ENCODE measurements at places on chromosomes 11 and 22. TPM values are rescaled to one million over a fixed set of nuclear protein-coding genes. Genes with fewer than 3 reads are reported as not detected.

The RGL4 gene
- 0.91 TPM for total RNA-seq

The WEE1 gene
- total RNA-seq: 31.0 TPM

DNA sequence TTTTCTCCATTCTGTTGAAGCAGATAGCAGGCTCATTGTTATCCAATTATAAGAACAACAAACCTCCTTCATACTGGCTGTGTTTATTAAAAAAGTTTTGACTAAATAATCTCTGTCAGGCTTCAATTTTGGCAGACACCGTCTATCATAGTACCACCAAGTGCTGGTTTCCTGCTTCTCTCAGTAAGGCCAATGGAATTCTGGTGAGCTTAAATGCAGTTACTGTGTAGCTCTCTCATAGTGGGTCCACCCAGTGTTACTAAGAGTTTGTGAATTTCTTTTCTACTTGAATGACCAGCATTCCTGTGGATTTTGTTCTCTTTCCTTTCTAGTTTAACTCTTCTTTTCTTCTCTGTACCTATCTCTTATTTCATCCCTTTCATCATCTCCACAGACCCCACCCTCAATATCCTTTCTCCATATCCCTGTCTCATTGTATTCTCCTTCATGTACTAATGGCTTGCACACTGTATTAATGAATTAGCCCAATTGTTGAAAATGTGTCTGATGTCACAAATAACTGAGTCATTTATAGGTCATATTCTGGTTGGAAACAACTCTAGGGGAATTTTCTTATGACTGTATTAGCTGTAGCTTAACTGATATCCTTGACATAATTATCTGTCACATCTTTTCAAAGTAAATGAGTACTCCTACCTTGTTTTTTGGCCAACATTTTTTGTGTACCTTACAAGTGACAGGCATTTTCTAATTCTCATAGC is 372.1 kb downstream of the FAT3 start:
- no peaks in the 10 kb centered on the region for H3K36me3 ChIP-seq
- H3K4me1 ChIP-seq: no peaks in the 10 kb centered on the region
- no peak overlapping the region for H3K27ac ChIP-seq
- H3K27me3 ChIP-seq: no peaks in the 10 kb centered on the region

DNA sequence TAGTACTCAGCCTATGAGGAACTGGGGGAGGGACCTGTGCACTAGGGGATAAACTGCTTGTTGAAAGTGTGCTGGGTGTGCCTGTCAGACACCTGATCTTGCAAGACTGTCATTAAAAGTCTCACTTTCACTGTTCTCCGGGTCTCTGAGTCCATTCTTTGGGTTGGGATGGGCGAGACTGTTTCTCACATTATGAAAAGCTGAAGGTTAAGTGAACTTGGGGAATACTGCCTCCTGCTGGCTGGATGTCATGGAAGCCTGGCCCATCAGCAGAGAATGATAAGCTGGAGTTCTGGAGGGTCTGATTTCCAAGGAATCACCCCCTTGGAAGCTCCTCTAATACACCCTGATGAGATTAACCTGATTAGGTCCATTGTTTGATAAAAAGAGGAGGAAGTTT is 9.0 kb upstream of the VPREB1 start:
- no peak for DNase-seq
- H3K27me3 ChIP-seq: peaks cover 3% of the 10 kb centered on the region
- no peak overlapping the region for H3K4me3 ChIP-seq
- H3K4me1 ChIP-seq: no peaks in the 10 kb centered on the region
- no peak overlapping the region for H3K27ac ChIP-seq
- no peaks in the 10 kb centered on the region for H3K36me3 ChIP-seq

DNA sequence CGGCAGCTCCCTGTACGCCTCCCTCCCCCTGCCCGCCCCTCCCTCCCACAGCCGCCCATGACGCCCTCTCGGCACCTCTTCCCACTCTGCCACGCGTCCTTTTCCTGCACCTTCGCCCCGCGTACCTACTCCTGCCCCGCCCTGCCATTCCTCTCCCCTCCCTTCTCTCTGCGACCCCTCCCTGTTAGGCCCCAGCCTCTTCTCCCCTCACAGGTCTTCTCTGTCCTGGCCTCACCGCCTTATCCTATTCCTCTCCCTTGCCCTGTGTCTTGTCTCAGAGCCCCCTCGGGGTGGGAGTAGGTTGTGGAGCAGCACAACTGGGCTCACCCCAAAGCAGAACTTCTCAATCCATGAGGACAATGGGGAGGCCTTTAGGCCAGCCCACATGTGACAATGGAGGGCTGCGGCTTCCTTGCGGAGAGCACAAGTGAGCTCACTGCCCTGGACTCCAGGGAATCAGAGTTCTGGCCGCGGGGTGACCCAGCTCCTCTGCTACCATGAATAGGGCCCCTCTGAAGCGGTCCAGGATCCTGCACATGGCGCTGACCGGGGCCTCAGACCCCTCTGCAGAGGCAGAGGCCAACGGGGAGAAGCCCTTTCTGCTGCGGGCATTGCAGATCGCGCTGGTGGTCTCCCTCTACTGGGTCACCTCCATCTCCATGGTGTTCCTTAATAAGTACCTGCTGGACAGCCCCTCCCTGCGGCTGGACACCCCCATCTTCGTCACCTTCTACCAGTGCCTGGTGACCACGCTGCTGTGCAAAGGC is 539 bp downstream of the SLC35C1 start:
- DNase-seq: no peak
- H3K27me3 ChIP-seq: no peaks in the 10 kb centered on the region
- peaks cover 24% of the 10 kb centered on the region for H3K4me1 ChIP-seq
- no peaks in the 10 kb centered on the region for H3K36me3 ChIP-seq

DNA sequence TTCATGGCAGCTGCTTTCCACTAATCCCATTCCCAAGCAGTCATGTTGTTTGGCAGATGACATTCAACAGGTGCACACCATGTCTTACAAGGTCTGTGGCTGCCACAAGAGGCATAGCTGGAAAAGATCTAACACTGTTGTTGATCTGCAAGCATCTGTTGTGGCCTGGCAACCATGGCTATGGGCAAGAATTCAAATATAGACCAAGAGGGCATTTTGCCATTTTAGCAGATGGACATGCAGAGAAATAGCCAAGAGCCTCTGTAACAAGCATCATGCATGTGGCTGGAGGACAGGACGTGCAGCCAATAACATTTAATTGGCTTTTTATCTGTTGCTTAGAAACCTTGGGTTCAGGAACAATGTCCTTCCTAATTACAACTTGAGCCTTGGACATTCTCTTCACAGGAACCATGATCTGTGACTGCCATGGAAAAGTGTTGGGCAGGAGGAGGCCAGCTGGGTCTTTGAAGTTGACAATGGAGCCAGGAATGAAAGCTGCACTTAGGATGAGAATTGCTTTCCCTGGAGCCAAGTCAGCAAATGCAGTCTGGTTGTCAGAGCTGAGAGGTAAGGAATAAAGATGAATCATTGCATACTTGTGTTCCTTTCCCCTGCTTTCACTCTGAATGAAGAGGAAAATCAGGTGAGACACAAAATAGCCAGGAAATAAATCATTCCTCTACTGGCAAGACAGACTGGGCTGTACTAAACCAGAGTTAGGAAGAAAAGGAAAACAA is 113.6 kb upstream of the ANO5 start:
- no peak for DNase-seq
- no peak overlapping the region for H3K4me3 ChIP-seq
- H3K27ac ChIP-seq: no peak overlapping the region
- H3K27me3 ChIP-seq: no peaks in the 10 kb centered on the region
- H3K36me3 ChIP-seq: no peaks in the 10 kb centered on the region

DNA sequence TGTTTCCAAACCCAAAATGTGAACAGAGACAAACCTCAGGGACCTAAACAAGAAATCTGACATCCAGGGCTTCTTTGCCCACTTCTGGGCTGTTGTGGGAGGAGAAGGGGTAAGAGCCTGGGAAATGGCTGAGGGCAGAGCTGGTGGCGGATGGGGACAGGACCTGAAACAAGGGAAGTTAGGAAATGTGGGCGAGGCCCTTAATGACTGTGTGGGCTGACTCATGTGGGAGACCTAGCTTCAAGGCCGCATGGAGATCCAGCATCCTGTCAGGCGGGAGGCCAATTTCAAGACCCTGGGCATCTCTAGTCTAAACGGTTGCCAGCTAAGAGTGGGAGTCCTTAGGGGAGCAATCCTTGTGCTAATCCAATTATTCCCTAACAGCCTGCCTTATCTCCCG is 2.1 kb upstream of the OAF start:
- no peak overlapping the region for H3K27ac ChIP-seq
- DNase-seq: no peak
- H3K4me1 ChIP-seq: peaks cover 3% of the 10 kb centered on the region
- H3K27me3 ChIP-seq: no peaks in the 10 kb centered on the region
- no peak overlapping the region for H3K4me3 ChIP-seq
- H3K36me3 ChIP-seq: no peaks in the 10 kb centered on the region

- no peak overlapping the region for H3K4me3 ChIP-seq
- H3K27ac ChIP-seq: no peak overlapping the region
- H3K36me3 ChIP-seq: no peaks in the 10 kb centered on the region
- H3K27me3 ChIP-seq: no peaks in the 10 kb centered on the region
- H3K4me1 ChIP-seq: no peaks in the 10 kb centered on the region
Observed at GRCh38 chr11:81444297-81444696, 1289.4 kb downstream of the FAM181B start.

- H3K27ac ChIP-seq: no peak overlapping the region
- H3K4me3 ChIP-seq: no peak overlapping the region
- no peaks in the 10 kb centered on the region for H3K36me3 ChIP-seq
- DNase-seq: no peak
Observed at GRCh38 chr22:17733466-17733865, 40.8 kb downstream of the BID start.

- H3K4me1 ChIP-seq: no peaks in the 10 kb centered on the region
- H3K36me3 ChIP-seq: no peaks in the 10 kb centered on the region
- no peak overlapping the region for H3K27ac ChIP-seq
- no peak for DNase-seq
- no peak overlapping the region for H3K4me3 ChIP-seq
- no peaks in the 10 kb centered on the region for H3K27me3 ChIP-seq
Observed at GRCh38 chr22:49582181-49582580, 245.5 kb downstream of the BRD1 start.
